Nephron progenitor cell (in vitro differentiated cells): ENCODE measurements at places on chromosomes 11 and 22.

- DNase-seq, result no peak
Observed at GRCh38 chr11:86515297-86516094, 140.8 kb downstream of the CCDC81 start.

DNA sequence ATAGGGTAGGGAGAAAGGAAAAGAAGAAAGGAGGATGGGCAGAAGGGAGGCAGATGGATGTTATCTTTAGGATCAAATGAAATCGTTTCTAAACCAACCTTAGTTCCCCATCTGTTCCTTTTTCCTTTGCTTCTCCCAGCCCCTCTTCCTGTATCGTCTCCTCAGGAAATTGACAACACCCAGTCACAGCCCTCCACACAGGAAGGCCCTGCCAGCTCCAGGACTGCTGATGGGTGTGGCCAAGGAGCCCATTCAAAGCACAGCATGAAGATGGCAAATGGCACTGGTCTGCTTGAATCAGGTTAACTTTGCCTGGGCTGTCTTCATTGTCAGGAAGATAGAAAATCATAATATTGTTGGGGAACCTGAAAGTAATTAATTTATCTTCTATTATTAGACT lies 164.8 kb downstream of the C11orf87 start:
- DNase-seq, result no peak

GRCh38 chr11:1345737-1346513 lies 36.5 kb upstream of the TOLLIP start:
- DNase-seq, result no peak

- no peak for DNase-seq
Observed at GRCh38 chr11:120186774-120187591, 23.8 kb upstream of the OAF start.

GRCh38 chr11:65778431-65778900 lies 2.3 kb downstream of the AP5B1 start:
- no peak for DNase-seq

DNA sequence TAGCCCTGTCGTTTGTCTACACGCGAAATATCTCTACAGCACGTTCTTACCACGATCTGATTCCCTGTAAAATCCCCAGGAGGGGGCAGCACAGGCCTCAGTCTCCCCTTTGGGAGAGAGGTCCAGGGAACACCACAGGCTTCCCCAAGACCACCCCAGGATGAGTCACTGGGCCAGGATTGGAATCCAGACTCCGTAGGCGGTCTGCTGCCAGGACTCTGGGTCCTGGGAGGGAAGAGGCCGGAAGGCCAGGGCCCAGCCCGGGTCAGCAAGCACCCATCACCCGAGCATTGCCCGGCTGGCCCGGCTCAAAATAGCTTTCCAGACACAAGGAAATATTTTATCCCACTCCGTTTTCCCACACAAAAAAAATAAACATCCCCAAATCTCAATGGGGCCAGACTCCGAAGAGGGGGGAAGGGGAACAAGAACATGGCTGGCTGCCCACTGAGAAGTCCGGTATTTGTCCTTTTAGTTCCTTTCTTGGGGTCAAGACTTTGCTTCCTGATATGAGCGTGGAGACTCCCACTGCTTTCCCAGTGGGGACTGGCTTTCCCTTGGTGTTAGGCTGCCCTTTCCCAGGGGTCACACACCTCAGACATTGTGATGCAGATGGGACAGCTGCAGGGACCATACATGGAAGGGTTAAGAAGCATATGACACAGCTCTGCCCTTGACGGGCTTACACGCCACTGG lies 91.3 kb downstream of the LRRC32 start:
- DNase-seq, result no peak

- no peak for DNase-seq
Observed at GRCh38 chr11:69000831-69001242, 12.2 kb downstream of the MRGPRF start.

DNA sequence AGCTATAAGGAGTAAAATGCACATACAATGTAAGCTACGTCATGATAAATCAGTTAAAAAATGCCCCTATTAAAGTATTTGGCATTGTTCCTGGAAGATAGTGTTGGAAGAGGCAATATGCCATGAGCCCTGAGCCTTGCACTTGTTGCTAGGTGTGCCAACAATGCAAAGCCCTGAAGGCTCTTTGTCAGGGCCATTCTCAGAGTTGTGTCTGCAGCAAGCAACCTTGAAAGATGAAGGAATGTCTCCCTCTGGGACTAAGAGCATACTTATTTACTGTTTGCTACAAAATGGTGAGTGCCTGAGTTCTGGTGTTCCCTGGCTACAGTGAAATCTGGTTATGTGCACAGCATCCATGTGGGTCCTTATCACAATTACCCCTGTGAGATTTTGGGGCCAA lies 322.3 kb upstream of the FAT3 start:
- no peak for DNase-seq

- DNase-seq, result peak; percentile 32
Observed at GRCh38 chr22:17095538-17095937, 10.7 kb downstream of the IL17RA start.

- no peak for DNase-seq
Observed at GRCh38 chr22:31968022-31968421, 23.7 kb downstream of the YWHAH start.

DNA sequence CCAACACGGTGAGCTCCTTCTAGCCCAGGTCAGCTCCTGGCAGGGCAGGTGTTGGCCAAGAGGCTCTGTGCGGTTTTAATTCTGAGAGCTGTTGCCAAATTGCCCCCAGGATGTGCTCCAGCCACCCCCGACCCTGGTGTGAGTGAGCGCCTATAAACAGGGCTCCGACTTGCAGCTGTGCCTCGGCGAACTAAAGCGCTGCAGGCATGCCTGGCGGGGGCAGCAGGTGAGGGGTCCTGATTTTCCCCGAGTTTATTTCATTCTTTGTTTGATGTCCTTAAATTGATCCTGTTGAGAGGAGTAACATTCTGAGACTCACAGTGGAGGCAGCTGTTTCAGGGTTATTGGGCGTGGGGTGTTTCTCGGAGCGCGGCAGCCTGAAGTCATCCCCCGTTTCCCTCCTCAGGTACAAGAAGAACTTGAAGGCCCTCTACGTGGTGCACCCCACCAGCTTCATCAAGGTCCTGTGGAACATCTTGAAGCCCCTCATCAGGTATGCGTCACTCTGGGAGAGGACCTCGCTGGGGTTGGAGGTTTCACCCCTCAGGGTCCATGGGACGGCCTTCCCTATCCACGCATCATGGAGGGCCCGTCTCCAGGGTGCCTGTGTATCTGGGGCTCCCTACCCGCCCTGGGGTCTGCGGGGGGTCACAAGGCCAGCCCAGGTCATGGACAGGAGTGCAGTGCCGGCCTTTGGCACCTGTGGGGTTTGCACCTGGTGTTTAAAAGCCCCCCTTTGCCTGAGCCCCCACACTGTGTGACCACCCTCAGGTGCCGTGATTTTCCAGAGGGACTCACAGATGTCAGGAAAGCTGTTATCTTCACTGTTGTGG lies 62.1 kb downstream of the ARHGAP8 start:
- DNase-seq, result no peak

GRCh38 chr11:115958089-115959000 lies 454.1 kb upstream of the CADM1 start:
- DNase-seq, result no peak

- no peak for DNase-seq
Observed at GRCh38 chr22:35369996-35370395, 10.9 kb upstream of the HMOX1 start.

GRCh38 chr22:36143066-36143815 lies 17.3 kb downstream of the APOL3 start:
- DNase-seq, result no peak

DNA sequence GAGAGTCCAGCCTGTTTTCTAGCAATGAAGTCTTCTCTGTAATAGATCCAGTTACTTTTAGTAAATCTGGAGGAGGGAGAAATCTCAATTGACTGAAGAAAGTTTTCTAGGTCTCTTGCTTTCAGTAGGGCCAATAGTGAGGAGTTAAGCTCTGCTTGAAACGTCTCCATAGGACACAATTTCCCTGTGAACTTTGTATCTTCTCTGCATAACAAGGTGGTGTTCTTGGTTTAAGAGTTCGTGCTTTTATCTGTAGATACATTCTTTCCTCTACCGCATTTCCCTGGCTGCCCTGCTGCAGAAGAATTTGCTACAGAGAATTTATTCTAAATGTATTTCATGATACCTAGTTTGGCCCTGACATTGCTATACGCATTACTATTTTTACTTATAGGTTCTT lies 183.1 kb downstream of the ARHGAP42 start:
- DNase-seq, result no peak

GRCh38 chr11:101407324-101407723 lies 176.5 kb downstream of the TRPC6 start:
- no peak for DNase-seq

GRCh38 chr11:121669422-121669821 lies 216.7 kb upstream of the SORL1-AS1 start:
- no peak for DNase-seq

DNA sequence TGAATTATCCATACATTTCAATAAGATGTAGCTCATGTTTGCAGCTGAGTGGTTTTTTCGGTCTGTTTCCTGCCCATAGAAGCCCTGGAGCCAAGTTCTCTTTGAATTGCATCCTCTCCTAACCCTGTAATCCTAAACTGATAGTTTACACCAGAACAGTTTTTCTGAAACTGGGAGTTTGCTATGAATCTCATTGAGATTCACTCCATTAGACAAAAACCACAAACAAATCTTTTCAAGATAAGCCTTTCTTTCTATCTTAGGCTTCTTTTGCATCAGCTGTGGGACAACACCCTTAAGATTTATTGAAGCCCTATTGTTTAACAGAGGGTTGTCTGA lies 324.8 kb downstream of the DYNC2H1 start:
- DNase-seq, result no peak

- DNase-seq, result no peak
Observed at GRCh38 chr22:38937541-38937940, 19.9 kb upstream of the APOBEC3A start.
